ENCODE measurements at places on chromosomes 5 and 9. TPM values are rescaled to one million over a fixed set of nuclear protein-coding genes. Genes with fewer than 3 reads are reported as not detected.

RASGEF1C gene
- 0.09 TPM for total RNA-seq

TAF11L12 gene
- not detected for total RNA-seq

HTR1A gene
- total RNA-seq: 1.2 TPM

CWC27 gene
- 8.5 TPM for total RNA-seq

PRSS3 gene
- total RNA-seq: 0.23 TPM

DHFR gene
- total RNA-seq: 15.7 TPM
